Right lobe of liver (tissue), 6 donors: ENCODE measurements at places on chromosomes 6 and 20. TPM values are rescaled to one million over a fixed set of nuclear protein-coding genes. Genes with fewer than 3 reads are reported as not detected.

DNA sequence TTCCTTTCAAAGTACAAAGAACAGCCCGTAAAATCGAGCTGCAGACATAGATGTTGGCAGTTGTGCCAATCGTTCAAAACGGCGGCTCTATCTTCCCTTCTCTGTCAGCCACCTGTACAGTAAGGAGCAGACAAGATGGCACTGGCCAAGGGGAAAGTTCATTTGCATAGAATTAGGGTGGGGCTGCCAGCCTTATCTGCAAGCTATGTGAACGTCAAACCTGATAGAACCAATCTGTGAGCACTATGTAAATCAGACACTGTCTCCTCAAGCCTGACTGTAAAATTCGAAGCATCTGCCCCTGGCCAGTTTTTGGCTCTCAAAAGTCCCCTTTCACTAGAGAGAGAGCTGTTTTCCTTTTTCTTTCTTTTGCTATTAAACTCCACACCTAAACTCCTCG lies 374.5 kb downstream of the EPM2A start:
- no peak overlapping the region for H3K27ac ChIP-seq
- H3K27me3 ChIP-seq: no peaks in the 10 kb centered on the region
- no peaks in the 10 kb centered on the region for H3K4me1 ChIP-seq

DNA sequence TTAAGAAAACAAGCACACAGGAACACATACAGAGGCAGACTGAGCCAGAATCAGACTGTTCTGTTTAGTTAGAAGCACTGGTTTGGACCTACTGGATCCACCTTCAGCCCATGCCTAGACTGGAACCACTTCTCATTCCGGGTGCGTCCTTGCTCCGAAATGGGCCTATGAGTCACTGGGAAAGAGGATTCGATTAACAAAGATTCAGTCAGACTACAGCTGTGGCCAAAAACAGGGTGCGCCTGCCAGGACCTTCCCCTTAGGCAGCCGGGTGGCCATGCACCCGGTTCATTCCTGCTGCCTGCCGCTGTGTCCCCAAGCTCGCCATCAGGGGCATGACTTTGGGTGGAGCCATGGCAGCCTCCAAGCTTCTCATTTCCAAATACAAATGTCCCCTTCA lies 14.5 kb upstream of the KCNK5 start:
- no peak overlapping the region for H3K4me3 ChIP-seq
- no peaks in the 10 kb centered on the region for H3K27me3 ChIP-seq
- no peak for DNase-seq
- H3K36me3 ChIP-seq: no peaks in the 10 kb centered on the region

DNA sequence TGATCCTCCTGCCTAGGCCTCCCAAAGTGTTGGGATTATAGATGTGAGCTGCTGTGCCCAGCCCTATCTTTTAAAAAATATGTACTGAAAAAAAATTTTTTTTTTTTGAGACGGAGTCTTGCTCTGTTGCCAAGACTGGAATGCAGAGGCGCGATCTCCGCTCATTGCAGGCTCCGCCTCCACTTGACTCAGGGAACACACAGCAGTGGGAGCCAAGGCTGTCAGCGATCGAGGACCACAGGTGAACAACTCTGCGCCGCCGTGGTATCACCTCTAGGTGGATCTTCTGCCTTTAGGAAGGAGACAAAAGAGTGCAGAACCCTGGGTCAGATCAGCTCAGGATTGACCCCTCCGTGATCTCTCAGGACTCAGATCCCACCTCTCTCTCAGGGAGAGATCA lies 13.7 kb downstream of the RAET1E start:
- no peak overlapping the region for H3K4me3 ChIP-seq
- no peak for DNase-seq
- H3K27ac ChIP-seq: no peak overlapping the region
- H3K27me3 ChIP-seq: no peaks in the 10 kb centered on the region
- H3K4me1 ChIP-seq: no peaks in the 10 kb centered on the region

Gene ULBP1
- 0.12 TPM for total RNA-seq

Gene RNF182
- not detected for total RNA-seq

DNA sequence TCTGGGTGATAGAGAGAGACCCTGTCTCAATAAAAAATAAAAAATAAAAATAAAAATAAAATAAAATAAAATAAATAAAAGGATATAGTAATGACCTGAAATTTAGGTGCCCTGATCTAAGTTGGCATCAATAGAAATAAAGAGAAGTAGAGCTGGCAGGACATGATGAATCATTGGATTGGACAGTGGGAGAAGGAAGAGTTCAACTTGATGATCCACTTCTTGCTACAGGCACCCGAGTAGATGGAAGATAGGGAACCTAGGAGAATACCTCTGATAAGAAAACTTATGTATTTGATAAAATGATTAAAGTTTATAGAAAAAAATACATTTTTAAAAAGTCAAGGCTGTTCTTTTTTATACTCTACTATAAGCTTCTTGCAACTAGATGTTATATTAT lies 79.0 kb downstream of the ADTRP start:
- H3K27ac ChIP-seq: no peak overlapping the region
- DNase-seq: no peak
- H3K4me1 ChIP-seq: no peaks in the 10 kb centered on the region

Gene HLA-DRA
- total RNA-seq: 71.7 TPM

Gene CST5
- not detected for total RNA-seq

Gene MLN
- total RNA-seq: not detected

- DNase-seq: no peak
- no peak overlapping the region for H3K27ac ChIP-seq
- no peaks in the 10 kb centered on the region for H3K27me3 ChIP-seq
These were observed 192.2 kb downstream of the TPBG start for GRCh38 chr6:82555801-82556200.

DNA sequence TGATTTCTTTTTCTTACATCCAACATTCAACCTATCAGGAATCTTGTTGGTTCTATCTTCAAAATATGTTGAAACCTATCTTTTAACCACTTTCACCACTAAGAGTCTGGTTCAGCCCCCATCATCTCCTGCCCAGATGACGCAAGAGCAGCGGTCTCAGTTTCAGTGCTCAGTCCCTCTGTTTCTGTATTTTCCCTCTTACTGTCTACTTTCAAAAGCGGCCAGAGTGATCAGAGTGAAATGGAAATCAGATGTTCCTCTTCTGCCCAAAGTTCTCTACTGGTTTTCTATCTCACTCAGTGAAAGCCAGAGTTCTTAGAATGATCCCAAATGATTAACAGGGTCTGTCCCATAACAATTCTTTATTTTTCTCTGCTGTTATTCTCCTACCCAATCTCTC lies 147.9 kb upstream of the PDE7B start:
- no peaks in the 10 kb centered on the region for H3K4me1 ChIP-seq
- H3K36me3 ChIP-seq: no peaks in the 10 kb centered on the region
- no peak for DNase-seq
- H3K27ac ChIP-seq: no peak overlapping the region
- no peak overlapping the region for H3K4me3 ChIP-seq

Gene PRRT1
- 0.24 TPM for total RNA-seq

DNA sequence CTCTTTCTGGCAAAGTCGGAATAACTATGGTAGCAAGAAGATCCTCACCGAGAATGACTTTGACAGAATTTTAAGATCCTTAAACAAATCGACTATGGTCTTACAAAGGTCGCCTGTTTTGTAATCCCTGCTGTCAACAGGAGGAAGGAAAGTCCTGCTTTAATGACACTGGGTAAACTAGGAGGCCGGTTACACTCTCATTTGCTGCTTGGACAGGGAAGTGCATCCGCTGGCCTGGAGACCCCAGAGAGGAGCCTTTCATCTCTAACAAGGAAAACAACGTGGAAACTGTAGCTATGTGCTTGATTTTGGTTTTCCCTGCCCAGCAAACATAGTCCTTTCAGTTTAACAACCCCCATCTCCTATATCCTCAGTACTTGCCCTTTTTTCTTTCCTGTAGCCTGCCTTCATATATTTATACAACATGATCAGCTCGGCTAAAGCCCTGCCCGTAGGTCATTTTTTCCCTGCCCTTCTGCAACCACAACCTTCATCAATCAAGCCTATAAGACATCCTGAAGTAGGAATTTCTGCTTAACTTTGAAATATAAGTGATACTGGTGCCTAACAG lies 97.2 kb upstream of the RIN2 start:
- no peak overlapping the region for H3K27ac ChIP-seq
- H3K4me1 ChIP-seq: no peaks in the 10 kb centered on the region
- H3K27me3 ChIP-seq: no peaks in the 10 kb centered on the region
- H3K4me3 ChIP-seq: no peak overlapping the region
- DNase-seq: no peak
- no peaks in the 10 kb centered on the region for H3K36me3 ChIP-seq

Gene HRH3
- total RNA-seq: not detected

DNA sequence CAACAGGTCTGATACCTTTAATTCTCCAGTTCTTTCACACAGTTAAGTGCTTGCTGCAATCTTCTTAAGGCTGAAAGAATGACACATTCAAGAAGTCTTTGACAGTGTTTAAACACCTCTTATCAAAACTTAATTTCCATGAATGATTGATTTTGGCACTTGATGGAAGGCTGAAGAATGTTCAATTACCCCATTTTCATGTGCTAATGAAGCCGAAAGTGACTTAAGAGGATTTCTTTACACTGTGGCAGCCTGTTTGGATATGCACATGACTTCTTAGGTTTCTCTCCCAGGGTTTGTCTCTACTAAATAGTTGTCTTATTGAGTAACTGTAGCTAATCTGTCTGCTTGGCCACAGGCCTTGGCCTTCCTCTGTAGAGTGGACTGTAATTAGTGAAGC lies 81.1 kb upstream of the PRDM1 start:
- no peak for DNase-seq
- no peaks in the 10 kb centered on the region for H3K27me3 ChIP-seq
- no peaks in the 10 kb centered on the region for H3K36me3 ChIP-seq
- H3K4me1 ChIP-seq: no peaks in the 10 kb centered on the region
- H3K4me3 ChIP-seq: no peak overlapping the region

DNA sequence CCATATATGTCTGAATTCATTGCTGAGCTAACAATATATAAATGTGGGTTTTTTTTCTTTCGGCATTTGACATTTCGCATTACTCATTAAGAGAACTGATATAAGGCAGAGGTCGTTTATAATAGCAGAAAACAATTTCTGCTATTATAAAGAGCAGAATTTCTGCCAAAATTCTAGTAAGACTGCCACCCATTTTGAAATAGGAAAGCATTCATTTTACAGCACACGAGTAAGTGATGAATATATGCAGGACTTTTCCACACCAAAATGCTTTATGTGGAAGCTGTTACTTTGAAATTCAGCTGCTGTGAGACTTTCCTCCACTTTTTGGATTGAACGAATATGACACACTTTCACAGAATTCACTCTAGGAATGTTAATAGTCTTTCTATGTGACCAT lies 610.9 kb upstream of the MAN1A1 start:
- no peaks in the 10 kb centered on the region for H3K27me3 ChIP-seq
- H3K4me1 ChIP-seq: no peaks in the 10 kb centered on the region
- DNase-seq: no peak
- no peaks in the 10 kb centered on the region for H3K36me3 ChIP-seq

DNA sequence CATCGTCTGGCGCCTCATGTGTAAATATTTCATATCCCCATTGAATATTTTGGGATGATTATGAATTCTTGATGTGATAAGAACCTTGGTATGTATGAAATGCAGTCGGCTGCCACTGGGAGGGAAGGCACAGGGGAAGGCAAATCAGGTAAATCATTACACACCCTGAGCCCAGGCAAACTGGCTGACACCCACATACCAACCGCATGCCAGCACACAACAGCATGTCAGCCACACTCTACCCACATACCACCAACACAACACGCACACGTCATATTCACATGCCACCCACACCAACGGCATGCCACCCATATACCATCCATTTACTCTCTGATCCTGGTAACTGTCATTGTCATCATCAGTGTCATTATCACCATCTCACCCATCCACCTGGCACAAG lies 28.3 kb upstream of the MDGA1 start:
- H3K36me3 ChIP-seq: no peaks in the 10 kb centered on the region
- no peaks in the 10 kb centered on the region for H3K27me3 ChIP-seq
- no peaks in the 10 kb centered on the region for H3K4me1 ChIP-seq
- DNase-seq: no peak
- no peak overlapping the region for H3K27ac ChIP-seq
- no peak overlapping the region for H3K4me3 ChIP-seq

DNA sequence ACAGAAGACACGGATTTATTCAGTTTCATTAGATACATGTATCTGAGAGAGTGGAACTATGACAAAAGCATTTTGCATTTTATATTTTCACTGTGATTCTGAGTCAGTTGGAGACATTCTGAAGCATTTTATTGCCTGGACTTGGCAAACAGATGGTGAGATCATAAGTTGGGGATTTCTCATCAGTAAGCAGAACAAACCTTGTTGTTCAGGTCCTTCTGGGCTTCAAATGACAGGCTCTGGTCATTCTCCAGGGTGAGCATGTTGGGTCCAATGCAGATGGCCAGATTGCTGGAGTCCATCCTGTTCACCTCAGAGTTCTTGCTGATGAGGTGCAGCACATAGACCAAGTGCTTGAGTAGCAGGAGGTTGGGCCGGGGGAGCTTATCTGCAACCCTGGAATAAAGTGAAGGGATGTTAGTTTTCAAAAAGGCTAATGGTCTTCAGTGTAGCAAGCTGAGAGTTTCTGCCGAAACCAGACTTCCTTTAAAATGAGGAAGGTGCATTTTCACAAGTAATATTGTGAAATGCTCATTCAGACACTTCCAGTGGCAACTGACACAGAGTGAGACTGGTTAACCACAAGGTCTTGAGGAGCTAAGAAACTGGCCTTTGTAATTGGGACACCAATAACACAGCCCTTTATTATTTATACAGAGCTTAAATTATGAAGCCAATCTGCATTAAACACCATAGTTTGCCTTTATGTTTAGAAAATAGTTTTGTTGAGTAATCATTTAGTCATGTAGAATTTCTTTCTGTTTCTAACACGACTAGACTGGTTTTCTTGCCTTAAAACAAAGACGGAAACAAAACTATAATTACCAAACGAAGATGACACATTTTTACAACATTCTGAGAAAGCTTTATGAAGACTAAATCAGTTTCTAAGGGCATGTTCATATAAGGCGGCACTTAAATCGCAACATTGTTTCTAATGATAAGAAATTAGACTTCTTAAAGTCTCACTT lies 5.6 kb downstream of the TAGAP start:
- no peak overlapping the region for H3K27ac ChIP-seq
- H3K36me3 ChIP-seq: peaks cover 4% of the 10 kb centered on the region
- H3K27me3 ChIP-seq: no peaks in the 10 kb centered on the region
- peaks cover 4% of the 10 kb centered on the region for H3K4me1 ChIP-seq
- no peak overlapping the region for H3K4me3 ChIP-seq

DNA sequence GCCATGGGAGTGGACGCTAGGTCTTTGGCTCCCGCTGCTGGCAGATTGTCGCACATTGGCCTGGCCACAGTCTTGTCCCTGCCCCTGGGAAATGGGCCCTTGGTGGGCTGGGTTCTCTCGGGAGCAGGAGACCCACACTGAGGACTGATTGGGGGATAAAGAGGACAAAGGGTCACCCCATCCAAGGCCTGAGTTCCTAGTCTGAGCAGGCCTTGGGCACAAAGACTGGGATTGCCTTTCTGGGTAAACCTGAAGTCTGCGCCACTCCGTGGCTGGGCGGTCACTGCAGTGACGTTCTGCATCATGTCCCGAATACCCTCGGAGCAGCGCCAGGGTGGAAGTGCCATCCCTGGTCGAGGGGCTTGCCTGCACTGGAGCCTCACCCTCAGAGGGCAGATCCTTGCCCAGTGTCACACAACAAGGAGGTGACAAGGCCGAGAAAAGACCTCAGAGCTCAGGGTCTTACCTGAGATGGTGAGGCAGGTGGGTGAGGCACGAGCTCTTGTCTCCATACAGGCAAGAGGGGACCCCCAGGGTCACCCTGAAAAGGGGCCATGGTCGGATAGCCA lies 36.1 kb upstream of the ZBP1 start:
- peak; percentile 37 for DNase-seq
- H3K4me1 ChIP-seq: no peaks in the 10 kb centered on the region
- H3K27me3 ChIP-seq: no peaks in the 10 kb centered on the region
- H3K27ac ChIP-seq: no peak overlapping the region

GRCh38 chr6:88367248-88367647 lies 201.1 kb upstream of the CNR1 start:
- no peak for DNase-seq
- no peaks in the 10 kb centered on the region for H3K27me3 ChIP-seq
- H3K27ac ChIP-seq: no peak overlapping the region
- no peaks in the 10 kb centered on the region for H3K4me1 ChIP-seq
- H3K4me3 ChIP-seq: no peak overlapping the region
